ENCODE measurements at places on chromosomes 2 and 18.
A peak's percentile ranks its signal among the peaks of the same experiment; 100 is the strongest.

- no peak for DNase-seq
Measured at GRCh38 chr2:111633189-111633588, 250.8 kb downstream of the ANAPC1 start.

DNA sequence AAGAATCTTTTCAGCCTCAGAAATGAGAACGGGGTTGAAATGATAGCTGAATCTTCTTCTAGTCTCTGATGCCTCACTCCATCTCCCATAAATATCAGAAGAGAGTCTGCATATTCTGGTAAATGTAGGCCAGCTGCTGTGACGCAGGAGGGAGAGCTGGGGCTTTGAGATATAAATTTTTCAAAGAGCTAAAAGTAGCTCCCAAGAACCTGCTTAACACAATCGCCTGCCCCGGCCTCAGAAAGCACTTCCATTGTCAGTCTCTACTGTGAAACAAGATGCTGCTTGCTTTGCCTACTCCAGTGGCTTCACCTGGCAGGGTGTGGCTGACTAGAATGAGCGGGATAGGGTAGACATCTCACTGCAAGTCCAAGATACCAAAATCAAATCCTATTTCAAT lies 105.0 kb upstream of the CCDC150 start:
- DNase-seq: no peak

GRCh38 chr2:38744399-38744780 lies 6.8 kb downstream of the SRSF7 start:
- no peak for DNase-seq

- no peak for DNase-seq
Measured at GRCh38 chr18:50151926-50152325, 43.0 kb downstream of the MYO5B start.

GRCh38 chr2:216372761-216373291 lies 543 bp upstream of the MARCHF4 start:
- no peak for DNase-seq

DNA sequence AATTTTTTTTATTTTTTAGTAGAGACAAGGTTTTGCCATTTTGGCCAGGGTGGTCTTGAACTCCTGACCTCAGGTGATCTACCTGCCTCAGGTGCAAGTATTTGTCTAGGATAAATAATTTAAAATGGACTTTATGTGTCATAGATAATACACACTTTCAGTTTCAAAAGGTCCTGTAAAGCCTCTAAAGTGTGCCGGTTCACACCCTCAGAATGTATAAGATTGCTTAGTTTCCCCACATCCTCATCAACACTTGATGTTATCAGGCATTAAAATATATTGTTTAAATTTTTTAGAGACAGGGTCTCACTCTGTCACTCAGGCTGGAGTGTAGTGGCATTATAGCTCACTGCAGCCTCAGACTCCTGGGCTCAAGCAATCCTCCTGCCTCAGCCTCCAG lies 170.5 kb downstream of the ANKRD44 start:
- no peak for DNase-seq

- no peak for DNase-seq
Measured at GRCh38 chr2:45929674-45930395, 278.4 kb downstream of the PRKCE start.

DNA sequence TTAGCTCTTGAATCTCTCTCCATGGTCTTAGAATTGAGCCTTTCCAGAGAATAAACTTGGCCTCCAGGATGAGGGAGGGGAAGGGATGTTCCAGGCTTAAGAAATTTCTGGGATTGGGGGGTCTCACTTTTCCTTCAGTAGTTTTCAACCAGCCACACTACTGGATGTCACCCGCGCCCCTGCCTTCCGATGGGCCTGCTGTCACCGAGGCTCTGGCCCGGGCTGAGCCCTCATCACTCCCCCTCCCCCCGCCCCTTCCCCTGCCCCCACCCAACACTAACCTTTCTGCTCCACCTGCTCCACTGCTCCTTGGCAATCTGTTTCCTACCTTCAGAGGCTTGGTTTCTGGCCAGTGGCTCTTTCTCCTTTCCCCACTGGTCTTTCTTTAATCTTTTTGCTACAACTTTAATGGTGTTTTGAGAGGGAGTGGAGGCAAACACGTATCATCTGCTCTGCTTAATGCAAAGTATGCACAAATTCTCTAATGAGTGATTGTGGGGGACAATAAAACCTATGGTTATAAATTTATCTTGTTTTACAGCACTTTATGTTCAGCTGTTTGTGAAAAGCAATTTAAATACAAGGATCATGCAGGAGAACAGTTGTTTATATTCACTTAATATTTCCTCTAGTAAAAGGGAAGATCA lies 155.1 kb downstream of the WDSUB1 start:
- DNase-seq: no peak

GRCh38 chr2:223815186-223815883 lies 22.0 kb downstream of the AP1S3 start:
- DNase-seq: no peak

GRCh38 chr2:174595891-174596397 lies 1.7 kb downstream of the WIPF1 start:
- no peak for DNase-seq

DNA sequence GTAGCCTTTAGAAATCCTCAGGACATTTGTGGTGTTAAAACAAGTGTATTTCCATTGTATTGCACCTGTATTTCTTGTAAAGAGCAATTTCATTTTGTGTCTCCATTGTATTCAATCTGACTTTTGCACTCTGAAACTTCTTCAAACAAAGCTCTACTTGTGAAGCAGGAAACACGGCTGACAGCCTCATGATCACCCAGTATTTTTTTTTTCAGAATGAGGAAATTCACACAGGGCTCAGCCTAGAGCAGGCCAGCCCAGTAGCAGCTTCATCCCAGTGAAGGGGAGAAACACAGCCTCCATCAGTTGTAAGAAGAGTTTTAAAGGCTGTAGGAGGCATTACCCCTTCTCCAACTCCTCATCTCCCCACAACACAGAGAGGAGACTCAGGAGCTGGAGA lies 175.9 kb upstream of the KLHL29 start:
- no peak for DNase-seq

- no peak for DNase-seq
Measured at GRCh38 chr2:233926806-233927205, 9.6 kb downstream of the TRPM8 start.

- DNase-seq: no peak
Measured at GRCh38 chr2:38622210-38622609, 19.5 kb upstream of the HNRNPLL start.

DNA sequence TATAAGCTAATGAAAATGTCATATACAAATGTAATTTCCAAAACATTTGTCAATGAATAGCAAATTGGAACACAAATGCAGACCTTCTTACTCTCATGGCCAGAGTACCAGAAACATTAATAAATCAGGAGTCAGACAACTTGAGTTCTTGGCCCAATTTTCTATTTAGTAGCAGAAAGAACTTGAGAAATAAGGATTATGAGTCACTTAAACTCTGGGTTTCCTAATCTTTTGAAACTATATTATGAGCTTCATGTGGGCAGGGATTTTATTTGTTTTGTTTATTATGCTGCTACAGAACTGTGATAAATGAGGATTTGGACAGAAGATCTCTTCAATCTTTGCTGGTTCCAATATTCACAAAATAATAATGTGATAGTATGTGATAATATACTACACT lies 686.7 kb downstream of the NR4A2 start:
- no peak for DNase-seq

DNA sequence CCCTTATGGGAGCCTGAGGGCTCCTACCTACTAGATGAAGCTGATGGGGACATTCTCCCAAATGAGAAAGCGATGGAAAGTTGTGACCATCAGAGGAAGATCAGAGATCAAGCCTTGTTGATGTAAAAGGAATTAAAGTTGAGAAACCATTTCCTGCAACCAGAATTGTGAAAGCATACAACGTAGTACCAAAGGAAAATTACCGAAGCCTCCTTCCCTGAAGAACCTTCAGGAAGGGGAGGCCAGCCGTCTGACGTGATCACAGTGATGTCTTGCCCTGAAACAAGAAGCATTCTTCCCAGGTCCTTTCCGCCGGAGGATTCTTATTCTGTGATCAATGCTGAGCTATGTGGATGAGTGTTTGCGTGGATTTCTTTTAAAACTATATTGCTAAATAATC lies 211.6 kb upstream of the TNP1 start:
- DNase-seq: no peak

DNA sequence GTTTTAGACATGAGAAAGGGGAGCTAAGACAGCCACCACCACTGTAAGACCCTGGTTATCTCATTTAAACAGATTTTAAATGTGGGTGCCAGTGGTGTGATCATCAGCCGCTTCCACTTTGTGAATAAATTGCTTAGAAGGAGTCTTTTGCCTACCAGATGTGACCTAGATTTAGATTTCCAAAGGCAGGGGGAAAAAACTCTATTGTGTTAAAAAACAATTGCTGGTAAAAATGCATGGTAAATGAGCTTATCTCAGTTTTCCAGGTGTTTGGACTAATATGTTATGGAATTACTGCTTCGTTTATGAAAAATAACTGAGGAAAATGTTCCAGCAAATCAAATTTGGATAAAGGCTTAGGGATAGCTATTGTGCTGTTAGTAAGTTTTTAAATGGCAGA lies 466.3 kb upstream of the RAB12 start:
- no peak for DNase-seq

DNA sequence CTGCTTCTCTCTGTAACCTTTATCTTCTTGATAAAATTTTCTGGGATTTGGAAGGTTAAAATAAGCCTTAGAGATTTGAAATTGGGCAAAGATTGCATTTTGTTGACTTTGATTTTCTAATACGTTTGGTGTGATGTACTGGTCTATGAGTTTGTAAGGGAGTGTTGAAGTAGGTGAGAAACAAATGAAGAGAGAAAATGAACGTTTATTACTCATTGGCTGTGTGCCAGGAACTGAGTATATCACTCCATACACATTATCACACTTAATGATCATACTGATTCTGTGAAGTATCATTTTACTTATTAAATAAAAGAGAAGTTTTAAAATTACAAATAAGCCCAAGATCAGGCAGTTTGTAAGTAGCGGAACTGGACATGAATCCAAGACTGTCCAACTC lies 795.1 kb upstream of the ZEB2 start:
- no peak for DNase-seq

DNA sequence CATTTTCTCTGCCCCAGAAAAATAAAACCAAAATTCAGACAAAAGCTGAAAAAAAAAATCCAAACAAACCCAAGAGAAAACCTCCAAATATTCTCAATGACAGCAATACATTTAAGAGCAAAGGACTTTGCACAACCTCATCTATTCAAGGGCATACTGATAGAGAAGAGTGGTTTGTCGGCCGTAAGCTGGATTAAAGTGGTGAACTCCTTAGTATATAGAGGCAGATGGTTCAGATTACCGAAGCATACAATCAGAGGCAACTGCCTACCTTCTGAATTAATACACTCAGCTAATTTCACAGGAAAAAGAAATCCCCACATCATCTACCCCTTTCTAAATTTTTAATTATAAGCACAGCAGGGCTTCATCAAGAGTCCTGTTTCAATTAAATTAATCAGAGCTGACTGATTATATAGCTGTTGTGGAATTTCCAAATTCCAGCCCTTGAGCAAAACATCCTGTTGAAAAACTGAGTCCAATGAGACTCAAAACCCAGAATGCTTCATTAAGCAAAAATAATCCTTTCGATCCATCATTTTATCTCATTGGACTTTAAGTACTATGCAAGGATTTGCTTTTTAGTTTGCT lies at the start of gene CPLX4:
Gene CPLX4, minus strand, starts transcription at position 190 of the 591 bp plus-strand sequence. Its CDS starts 187 bp downstream, at position 3.
- DNase-seq: no peak

DNA sequence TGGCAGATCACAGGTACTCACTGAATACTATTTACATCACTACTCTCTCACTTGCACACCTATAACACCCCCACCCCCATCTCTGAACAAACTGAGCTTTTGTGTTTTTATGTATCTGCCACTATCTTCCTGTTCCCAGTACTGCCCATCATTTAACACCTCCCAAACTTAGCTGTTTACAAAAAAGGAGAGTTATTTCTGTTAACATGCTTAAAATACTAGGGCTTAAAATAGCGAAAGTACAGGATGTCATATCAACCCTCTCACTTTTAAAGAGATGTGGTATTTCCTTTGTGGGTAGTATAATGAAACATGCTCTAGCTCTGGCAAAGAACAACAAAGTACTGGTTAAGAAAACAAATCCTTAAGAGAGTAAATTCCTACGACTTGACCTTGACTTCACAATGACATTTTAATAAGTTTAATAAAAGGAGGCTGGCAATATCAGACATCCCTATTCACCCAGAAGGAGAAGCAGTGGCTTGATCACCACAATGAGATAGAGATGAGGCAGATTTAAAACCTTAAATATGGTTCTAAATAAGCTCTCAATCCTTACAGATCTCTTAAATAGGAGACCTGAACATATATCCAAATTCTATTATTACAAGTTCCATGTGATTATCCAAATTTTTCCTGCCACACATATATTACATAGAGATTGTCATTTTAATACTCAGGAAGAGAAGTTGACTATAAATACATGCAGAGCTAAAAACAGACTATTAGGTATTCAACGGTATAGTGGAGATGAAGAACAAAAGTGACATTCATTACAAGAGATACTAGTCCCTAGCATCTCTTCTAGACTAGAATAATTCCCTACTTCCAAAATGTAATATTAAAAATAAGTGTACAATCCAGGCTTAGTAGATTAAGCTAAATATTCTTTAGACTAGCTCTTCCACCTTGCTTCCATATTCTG lies 36.9 kb downstream of the TRAK2 start:
- DNase-seq: no peak

DNA sequence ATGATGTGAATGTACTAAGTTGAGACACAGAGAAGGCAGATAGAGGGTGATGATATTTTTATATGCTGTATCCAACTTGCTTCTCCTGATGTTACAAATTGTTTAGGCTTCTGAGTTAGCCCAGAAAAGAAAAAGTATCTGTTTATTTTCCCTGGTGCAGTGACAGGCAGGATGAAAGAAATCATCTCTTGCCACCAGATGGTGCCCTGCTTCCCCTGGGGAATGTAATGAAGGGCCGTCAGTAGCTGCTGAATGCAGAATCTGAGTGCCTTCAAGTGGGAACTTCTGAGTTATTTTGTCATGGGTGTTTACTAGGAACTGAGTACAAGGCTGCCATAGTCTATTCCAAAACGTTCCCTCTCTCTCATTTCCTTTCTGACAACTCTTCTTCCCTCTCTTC lies 525.6 kb downstream of the MBD2 start:
- peak; percentile 66 for DNase-seq

DNA sequence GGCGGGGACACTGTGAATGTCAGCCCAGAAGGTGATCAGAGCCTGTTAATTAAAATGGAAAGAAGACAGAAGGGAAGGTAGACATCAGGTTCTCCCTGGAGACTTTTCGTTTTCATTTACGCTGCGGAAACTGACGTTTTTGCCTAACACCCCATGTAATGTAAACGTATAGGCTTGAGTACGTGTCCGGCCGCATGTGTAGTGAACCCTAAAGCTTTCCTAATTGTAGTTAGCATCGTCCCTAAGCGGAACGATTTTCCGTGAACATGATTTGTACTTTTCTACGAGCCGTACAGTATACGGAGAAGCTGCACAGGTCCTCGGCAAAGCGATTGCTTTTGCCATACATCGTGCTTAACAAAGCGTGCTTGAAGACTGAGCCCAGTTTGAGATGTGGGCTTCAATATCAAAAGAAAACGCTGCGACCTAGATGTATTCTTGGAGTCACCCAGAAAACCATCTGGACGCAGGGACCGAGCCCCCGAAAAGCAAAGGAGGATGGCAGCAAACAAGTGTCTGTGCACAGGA lies 284 bp downstream of the TIMM21 start:
- no peak for DNase-seq
